ENCODE measurements at places on chromosomes 11 and 22.
A peak's percentile ranks its signal among the peaks of the same experiment; 100 is the strongest.

GRCh38 chr11:68146010-68146540 lies 24.9 kb upstream of the CHKA start:
- no peak for DNase-seq

GRCh38 chr11:132704781-132705375 lies 827.4 kb downstream of the OPCML start:
- no peak for DNase-seq

GRCh38 chr11:61889831-61890230 lies 1.5 kb downstream of the FADS3 start:
- DNase-seq, result no peak

DNA sequence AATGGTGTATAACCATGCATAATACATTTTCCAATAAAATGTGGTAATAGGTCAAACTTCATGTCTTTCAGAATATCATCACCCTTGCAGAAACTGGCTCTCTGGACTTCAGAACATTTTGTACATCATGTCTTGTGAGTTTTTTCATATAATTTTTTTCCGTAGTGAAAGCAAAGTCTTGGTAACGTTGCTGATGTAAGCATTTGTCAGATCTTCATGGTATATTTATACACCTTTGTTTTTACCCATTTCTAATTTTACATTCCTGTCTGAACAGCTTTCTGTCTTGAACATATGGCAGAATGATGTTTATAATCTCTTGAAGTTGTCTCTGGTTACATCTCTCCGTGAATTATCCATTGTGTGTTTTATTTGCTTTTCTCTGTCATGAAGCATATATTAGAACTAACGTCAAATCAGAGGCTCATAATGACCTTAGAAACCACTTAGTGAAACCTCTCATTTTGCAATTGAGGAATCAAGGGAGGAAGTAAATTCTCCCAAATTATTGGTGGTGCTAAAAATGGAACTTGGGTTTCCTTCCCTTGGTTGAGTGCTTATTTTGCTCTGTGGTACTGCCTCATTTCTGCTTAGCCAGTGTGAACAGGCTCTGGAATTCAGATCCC lies 37.4 kb downstream of the CSRP3 start:
- no peak for DNase-seq

DNA sequence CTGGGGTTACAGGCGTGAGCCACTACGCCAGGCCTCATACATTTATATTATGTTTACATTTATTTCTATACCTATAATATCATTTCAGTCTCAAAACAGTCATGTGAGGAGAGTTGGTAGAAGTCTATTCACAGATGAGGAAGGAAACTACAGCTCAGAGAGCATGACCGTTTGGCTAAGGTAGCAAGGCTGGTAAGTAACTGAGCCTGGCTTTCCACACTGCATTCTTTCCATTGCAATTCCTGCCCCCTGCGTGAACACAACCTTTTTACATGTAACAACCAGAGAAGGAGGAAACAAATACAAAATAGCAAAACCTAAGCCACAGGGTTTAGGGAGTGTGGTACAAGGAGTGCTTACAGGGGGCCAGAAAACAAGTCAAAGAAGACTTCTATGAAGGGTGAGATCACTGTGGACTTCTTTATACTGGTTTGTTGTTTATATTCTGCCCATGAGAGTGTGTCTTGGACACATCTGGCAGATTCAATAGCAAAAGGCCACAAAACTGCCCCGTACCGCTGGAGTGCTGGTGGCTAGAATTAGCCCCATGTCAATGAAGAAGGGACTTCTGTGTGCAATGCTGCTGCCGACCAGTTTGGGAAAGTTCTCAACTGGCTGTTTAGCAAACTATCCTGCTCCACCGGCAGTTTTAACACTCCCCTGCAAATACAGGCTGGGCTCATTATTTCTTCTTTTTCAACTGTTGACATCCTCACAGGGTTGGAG lies 19.0 kb downstream of the MICAL3 start:
- DNase-seq, result no peak

- DNase-seq, result no peak
Observed at GRCh38 chr11:83574519-83574918, 288.4 kb upstream of the CCDC90B start.

DNA sequence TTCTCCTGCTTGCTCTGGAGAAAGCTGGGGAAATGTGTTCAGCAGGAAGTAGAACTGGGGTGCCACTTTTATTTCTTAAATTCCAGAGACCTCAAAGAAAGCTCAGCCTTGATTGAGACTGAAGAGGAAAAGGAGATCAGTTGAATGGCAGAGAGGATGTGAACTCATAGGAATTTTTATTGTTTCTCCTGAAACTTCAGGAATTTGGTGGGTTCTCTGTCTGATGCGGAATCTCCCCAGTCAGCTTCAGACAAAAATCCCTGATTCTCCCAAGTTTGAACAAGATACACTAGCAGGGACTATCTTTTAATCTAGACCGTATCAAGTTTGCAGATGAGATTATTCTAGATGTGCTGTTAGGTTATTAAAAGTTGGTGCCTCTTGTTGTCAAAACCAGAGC lies 23.0 kb downstream of the EHF start:
- DNase-seq, result no peak

GRCh38 chr11:120334894-120335462 lies 1.2 kb upstream of the ARHGEF12 start:
- peak; percentile 84 for DNase-seq

Data from stimulated activated CD4-positive, alpha-beta T cell treated with anti-CD3 and anti-CD28 coated beads, Interleukin-12 subunit alpha, Interleukin-12 subunit beta, amount 100 ng/mL, for 48 hours (primary cell).